ENCODE measurements at places on chromosomes 11 and 22.

DNA sequence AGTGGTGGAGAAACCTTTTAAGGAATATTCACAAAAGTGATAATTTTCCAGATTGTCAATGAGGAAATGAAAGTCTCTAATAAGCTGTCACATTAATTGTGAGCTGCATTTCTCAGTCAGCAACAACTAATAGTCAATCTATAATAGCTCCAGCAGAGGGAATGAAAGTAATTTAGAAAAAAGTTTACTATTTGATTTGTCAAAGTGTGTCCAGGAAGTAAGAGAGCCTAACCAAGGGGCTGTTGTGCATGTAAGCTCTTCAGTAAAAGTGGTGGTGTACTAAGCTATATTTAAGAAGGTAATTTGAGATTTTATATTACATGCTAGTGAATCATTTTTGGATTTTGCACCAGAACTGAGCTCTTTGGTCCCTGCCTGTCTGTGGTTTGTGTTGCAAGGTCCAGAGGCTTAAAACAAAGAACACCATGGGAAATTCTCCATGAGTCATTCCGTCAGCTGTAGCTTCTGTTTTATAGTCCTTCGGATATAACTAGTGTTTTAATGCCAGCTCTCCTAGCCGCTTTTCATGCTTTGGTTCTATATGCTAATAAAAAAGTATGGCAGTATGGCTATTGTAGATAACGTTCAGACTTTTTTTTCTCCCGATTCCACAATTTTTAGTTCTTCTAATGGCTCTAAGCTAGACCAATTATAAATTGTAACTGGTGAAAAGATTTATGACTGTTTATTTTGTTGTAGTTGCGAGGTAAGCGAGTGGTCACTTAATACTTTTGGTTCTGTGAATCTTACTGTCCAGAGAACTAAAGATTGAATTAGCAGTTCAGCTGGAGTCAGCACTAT lies 64.6 kb downstream of the ARHGEF12 start:
- peak; percentile 51 for DNase-seq

DNA sequence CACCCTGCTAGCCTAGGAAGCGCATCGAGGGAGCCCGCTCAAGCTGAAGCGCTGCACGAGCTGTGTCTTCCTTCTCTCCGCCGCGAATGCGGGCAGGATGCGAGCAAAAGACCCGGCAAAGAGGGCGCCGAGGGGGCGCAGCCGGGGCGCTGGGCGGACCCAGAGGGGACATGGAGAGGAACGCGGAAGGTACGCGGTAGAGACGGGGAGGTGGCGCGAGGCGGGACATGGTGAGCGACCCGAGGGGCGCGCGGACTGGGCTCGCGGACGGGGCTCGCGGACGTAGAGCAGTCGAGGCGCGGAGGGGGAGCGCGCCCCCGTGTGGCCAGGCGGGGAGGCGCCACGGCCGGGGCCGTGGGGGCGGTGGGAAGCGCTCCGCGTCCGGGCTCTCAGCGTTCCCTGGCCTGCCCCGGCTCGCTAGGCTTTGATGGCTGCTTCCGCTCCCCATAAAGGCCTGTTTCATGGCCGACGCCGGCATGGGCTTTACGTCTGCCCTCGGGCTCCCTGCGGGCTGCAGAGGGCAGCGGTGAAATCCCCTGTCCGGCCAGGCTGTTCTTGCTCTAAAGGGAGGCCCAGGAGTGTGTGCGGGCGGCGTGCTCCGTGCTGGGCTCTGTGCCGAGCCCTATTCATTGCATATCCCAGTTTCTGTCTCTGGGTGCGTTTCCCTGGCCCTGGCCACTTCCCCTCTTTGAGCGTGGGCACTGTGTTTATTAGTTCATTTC lies 31.2 kb upstream of the TRIM29 start:
- no peak for DNase-seq

GRCh38 chr22:41327124-41327523 lies 25.8 kb downstream of the ZC3H7B start:
- no peak for DNase-seq

GRCh38 chr11:67117672-67118180 lies 1.3 kb upstream of the KDM2A start:
- DNase-seq = no peak

GRCh38 chr11:112012874-112013273 lies 12.3 kb upstream of the DLAT start:
- DNase-seq = no peak

DNA sequence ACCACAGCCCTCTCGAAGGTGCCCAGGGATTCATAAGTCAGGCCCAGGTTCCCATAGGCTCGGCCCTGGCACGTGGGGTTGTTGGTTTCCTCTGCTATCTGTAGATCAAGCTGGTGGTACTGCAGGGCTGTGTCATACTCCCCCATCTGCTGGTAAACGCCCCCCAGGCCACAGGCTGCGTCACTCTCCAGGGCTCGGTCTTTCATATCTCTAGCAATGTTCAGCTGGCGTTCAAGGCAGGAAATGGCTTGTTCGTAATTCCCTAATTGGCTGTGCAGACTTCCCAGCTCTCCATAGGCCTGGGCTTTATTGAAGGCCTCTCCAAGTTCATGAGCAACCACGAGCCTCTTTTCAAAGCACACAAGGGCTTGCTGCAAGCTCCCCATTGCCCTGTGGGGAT lies 186.4 kb upstream of the PITPNB start:
- DNase-seq = no peak

DNA sequence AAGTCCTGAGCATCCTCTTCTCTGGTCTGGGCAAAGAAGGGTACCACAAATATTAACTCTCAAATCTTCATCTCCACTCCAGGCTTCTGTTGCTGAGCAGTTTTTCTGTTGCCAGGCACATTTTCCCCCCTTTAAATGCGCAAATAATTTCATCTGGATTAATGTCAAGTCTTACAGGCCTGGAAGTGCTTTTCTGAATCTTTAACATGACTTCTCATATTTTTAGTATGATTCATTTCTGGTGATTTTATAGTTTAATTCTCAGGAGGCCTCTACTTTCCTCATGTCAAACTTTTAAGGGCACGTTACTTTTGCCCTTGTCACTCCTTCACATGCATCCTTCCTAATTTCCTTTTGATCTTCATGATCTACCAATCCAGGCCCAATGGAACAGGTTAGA lies 510.2 kb downstream of the METTL15 start:
- DNase-seq = no peak

DNA sequence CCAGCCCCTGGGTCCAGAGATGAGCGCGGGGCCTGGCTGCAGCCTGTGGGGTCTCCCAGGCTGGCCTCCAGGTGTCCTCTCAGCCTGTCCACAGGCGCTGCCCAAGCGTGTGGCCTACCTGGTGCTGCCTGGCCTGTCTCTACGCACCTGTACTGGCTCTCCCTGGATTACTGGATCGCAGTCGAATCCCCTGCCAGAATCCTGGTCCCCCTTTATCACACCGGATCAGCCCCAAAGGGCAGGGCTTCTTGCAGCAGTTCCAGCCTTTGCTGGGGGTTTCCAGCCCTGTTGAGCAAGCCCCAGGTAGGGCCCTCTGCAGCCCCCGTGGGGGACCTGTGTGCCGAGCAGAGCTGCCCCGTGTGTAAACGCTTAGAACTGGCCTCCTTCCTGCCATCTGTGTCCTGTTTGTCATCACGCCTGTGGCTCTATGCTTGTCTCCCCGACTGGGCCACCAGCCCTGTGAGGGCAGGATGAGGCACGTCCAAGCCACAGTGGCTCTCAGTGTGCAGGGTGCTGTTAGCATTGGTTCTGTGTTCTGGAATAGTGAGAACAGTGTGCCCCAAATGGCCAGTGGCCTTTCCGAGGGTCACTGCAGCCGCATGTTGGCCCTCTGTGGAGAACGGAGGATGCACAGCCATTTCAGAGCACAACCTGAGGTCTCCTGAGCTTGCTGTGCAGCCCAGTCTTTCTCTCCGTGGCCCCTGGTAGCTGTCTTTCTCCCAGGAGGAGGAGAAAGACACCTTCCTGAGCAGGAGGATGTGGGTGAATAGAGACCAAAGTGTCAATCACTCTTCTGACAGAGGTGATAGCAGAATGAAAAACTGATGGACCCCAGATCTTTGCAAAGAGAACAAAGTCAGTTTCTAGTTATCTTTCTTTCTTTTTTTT lies 13.9 kb upstream of the TXNRD2 start:
- no peak for DNase-seq
